ENCODE measurements at places on chromosomes 4 and X.

DNA sequence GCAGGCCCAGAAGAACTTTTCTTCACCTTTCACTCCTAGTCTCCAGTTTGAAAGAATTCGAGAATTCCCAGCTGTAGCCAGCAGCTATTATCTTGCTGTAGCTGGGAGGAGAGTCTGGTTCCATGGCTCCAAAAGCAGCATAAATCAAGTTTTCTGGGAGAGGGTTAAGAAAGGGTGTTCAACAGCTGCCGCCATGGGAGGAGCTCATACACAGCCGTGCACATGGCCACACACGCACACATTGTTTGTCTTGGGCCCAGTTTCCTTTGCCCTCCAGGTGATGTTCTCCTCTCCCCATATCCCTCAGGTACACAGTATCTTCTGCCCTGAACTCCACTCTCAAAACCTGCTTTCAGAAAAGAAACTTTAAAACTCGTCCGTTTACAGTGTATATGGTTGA lies 4.1 kb upstream of the GPC3 start:
- no peak overlapping the region for H3K27ac ChIP-seq
- no peak for DNase-seq
- H3K36me3 ChIP-seq, result no peaks in the 10 kb centered on the region
- no peak overlapping the region for H3K4me3 ChIP-seq
- no peaks in the 10 kb centered on the region for H3K4me1 ChIP-seq

DNA sequence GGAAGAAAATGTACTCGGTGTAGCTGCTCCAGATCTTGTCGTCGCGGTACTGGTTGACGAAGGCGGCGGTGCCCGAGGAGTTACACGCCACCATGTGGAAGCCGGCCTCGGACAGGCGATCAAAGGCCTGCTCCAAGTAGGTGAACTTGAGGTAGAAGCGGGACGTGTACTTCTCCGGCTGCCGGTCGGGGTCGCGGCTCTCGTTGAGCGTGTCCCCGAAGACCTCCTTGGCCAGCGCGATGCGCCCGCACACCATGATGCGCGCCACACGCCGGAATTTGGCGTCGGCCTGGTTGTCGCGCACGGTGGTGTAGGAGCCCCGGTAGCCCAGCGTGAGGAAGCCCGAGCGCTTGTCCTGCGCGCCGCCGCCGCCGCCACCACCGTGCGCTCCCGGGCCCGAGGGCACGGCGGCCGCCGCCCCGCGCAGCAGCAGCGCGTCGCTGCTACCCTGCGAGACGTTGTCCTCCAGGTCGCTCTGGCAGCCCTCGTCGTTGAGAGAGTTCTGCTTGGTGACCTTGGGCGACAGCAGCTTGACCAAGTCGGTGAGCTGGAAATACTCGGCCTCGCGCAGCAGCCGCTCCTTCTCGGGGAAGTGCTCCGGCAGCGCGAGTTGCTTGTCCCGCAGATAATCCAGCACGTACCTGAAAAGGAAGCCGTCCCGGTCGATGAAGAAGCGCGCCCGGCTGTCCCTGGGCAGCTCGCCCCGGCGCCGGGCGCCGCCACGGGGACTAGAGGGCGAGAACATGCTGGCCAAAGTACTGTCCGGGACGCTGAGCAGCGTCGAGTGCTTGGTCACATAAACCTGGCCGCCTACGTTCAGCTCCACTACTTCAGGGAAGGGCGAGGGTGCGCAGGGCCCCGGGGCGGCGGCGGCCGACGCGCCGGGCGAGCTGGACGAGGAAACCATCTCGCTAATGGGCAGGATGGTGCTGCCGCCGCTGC lies 775 bp downstream of the KCTD8 start:
- H3K4me1 ChIP-seq, result no peaks in the 10 kb centered on the region
- H3K4me3 ChIP-seq, result no peak overlapping the region
- no peak overlapping the region for H3K27ac ChIP-seq

DNA sequence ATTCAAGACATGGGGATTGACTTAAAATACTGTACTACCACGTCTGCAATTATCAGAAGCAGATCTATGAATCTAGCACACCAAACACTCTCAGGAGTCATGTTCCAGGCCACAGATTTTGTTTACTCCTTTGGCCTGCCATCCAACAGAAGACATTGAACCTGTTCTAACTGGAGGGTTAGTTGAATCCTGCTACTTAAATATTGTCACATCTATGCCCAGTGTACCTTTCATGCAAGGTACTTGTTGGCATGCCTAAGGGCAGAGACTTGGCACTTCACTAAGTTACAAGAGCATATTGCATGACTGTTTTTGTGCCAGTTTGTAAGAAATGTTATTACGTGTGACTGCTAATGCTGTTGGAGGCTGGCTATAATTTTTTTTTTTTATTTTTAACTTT lies 126.9 kb upstream of the BCOR start:
- H3K4me3 ChIP-seq, result no peak overlapping the region
- H3K4me1 ChIP-seq, result no peaks in the 10 kb centered on the region
- H3K36me3 ChIP-seq, result no peaks in the 10 kb centered on the region
- DNase-seq, result no peak

GRCh38 chrX:154748712-154749339 lies 2.1 kb downstream of the GAB3 start:
- H3K36me3 ChIP-seq, result no peaks in the 10 kb centered on the region
- H3K4me1 ChIP-seq, result peaks cover 15% of the 10 kb centered on the region
- peak; percentile 27 for DNase-seq
- peak overlapping the region; percentile 76 for H3K27ac ChIP-seq

DNA sequence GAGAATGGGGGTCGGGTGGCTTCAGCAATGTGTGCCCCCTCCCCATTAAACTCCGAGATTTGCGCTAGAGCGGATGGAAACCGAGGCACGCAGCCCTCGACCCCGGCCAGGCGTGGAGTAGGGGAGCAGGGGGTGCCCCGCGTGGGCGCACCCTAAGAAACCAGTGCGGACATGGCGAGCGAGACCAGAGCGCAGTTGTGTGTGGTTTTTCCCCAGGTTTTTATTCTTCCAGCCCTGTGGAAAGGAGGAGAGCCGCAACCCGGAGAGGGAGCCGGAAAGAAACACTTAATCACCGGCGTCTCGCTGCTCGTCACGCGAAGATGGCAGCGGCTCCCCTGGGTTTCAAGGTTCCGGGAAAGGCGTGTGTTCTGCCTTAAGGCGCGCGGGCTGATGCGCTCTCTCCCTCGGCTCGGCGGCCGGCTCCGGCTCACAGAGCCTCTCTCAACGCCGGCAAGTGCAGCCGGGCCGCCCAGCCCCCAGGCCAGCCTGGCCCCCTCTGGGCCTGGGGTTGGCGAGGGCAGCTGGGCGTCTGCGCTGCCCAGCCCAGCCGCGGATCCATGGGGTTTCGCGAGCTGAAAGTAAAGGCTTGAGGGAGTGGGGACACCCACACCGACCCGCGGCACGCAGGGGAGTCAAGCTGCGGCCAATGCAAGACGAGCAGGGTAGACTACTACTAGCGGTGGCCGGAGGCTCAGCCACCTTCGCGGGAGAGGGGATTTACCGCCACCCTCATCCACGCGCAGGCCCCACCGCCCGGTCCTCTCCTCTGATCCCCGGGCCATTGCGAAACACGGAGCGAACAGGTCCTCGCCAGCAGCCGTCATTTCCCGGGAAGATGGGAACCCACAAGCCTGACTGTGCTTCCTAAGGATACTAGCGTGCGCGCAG lies 74.0 kb upstream of the BCOR start:
- peaks cover 31% of the 10 kb centered on the region for H3K4me1 ChIP-seq
- peak; percentile 41 for DNase-seq
- H3K27ac ChIP-seq, result peak overlapping the region; percentile 89
- peak overlapping the region; percentile 72 for H3K4me3 ChIP-seq

GRCh38 chr4:102825261-102826091 lies 1.9 kb downstream of the UBE2D3 start:
- H3K27me3 ChIP-seq, result no peaks in the 10 kb centered on the region
- H3K4me1 ChIP-seq, result peaks cover 50% of the 10 kb centered on the region
- peak; percentile 42 for DNase-seq

DNA sequence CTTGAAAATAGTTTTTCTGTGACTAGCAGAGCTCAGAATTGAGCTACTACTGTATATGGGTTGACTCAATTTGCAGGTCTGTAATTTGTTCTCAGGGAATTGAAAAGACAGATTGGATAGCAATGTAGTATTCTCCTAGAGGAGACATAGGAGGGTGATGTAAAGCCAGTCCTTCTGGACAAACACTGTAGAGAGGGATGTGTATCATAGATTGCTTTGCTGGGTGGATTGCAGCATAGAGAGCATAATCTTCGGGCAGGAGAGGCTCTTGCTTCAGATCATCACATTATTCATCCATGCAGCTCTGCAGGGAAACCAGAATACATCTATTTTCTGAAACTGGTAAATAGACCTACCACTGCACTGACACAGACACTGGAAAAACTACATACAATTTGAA lies 1110.5 kb downstream of the RAPGEF2 start:
- no peaks in the 10 kb centered on the region for H3K36me3 ChIP-seq
- H3K27me3 ChIP-seq, result no peaks in the 10 kb centered on the region

GRCh38 chr4:56874166-56874565 lies 33.5 kb upstream of the REST start:
- H3K4me3 ChIP-seq, result no peak overlapping the region
- H3K27ac ChIP-seq, result no peak overlapping the region
- no peaks in the 10 kb centered on the region for H3K36me3 ChIP-seq
- DNase-seq, result no peak
- H3K4me1 ChIP-seq, result no peaks in the 10 kb centered on the region
- no peaks in the 10 kb centered on the region for H3K27me3 ChIP-seq

DNA sequence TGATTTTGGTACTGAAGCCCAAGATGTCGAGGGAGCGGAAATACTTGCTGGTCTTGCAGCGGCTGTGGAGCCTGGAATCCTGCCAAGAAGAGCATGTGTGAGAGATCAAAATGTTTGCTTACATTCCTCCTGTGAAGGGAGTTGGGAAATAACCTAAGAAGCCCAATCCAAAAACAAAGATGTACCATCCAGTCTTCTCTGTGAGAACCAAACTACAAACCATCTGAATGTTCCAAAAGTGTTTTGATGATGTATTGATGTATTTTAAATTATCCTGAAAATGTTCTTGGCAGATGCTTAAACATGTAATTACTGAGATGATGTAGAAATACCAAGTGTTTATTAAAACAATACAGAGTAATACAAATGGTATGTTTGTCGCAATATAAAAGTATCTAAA lies 10.1 kb upstream of the ADH1A start:
- H3K4me3 ChIP-seq, result no peak overlapping the region
- H3K27ac ChIP-seq, result no peak overlapping the region
- no peaks in the 10 kb centered on the region for H3K4me1 ChIP-seq
- no peaks in the 10 kb centered on the region for H3K27me3 ChIP-seq

DNA sequence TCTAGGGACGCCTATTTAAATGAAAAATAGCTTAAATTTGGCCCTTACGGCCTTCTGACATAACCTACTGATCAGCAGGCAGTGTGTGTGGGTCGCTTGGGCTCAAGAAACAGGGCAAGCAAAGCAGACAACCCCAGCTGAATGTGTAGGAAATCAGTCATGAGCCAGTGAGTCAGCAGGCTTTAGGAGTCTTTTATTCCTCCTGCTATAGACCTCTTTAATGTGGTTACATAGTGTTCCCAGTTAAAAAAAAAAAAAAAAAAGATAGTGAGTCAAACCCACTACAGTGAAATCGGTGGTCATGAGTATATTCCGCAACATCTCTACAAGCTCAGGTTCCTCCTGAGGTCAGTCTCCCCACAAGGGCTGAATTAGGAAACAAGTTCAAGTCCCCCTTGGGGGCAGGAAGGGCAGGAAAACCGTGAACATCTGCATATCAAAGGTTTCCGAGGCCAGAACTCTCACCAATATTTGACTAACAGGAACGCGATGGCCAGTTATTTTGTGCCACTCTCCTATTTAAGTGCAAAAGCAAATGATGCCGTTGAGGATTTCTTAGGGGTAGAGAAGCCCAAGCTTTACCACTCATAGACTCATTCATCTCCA lies 32.7 kb downstream of the ACSL1 start:
- H3K27ac ChIP-seq, result no peak overlapping the region
- no peaks in the 10 kb centered on the region for H3K27me3 ChIP-seq
- H3K4me1 ChIP-seq, result peaks cover 15% of the 10 kb centered on the region
- H3K36me3 ChIP-seq, result no peaks in the 10 kb centered on the region
- no peak for DNase-seq
- no peak overlapping the region for H3K4me3 ChIP-seq

DNA sequence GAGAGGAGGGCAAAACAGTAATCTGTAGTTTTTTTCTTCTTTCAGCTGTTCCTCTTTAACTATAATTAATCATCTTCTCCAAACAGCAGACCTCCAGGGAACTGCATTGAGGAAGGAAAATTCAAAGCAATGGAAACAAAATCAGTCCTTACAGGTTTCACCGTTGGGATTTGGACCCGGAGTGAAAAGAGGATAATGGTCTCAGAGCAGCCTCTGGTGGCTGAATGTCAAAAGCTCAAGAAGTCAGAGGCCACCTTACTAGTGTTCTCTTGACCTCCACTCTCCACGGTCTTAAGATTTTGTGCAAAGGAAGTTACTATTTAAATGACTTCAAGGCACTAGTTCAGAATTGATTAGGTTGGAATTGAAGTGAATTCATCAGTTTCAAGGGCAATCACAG lies 16.0 kb upstream of the MID1 start:
- no peak overlapping the region for H3K4me3 ChIP-seq
- no peak overlapping the region for H3K27ac ChIP-seq
- H3K27me3 ChIP-seq, result no peaks in the 10 kb centered on the region
- H3K36me3 ChIP-seq, result no peaks in the 10 kb centered on the region
- DNase-seq, result no peak

- H3K27me3 ChIP-seq, result no peaks in the 10 kb centered on the region
- DNase-seq, result no peak
- H3K4me3 ChIP-seq, result no peak overlapping the region
- H3K36me3 ChIP-seq, result no peaks in the 10 kb centered on the region
Observed at GRCh38 chr4:161816958-161817357, 346.8 kb downstream of the FSTL5 start.

- peak; percentile 3 for DNase-seq
- H3K4me1 ChIP-seq, result peaks cover 9% of the 10 kb centered on the region
- no peaks in the 10 kb centered on the region for H3K36me3 ChIP-seq
- H3K27ac ChIP-seq, result no peak overlapping the region
- no peaks in the 10 kb centered on the region for H3K27me3 ChIP-seq
Observed at GRCh38 chr4:82799006-82799881, 648 bp upstream of the SCD5 start.

- peaks cover 4% of the 10 kb centered on the region for H3K4me1 ChIP-seq
- H3K4me3 ChIP-seq, result no peak overlapping the region
- no peak for DNase-seq
- H3K27me3 ChIP-seq, result no peaks in the 10 kb centered on the region
- H3K36me3 ChIP-seq, result peaks cover 23% of the 10 kb centered on the region
Observed at GRCh38 chr4:147625733-147626132, 8.5 kb downstream of the TMEM184C start.

GRCh38 chr4:107818301-107818910 lies 6.3 kb upstream of the SGMS2 start:
- H3K27ac ChIP-seq, result no peak overlapping the region
- no peaks in the 10 kb centered on the region for H3K36me3 ChIP-seq
- DNase-seq, result no peak
- no peak overlapping the region for H3K4me3 ChIP-seq
- no peaks in the 10 kb centered on the region for H3K27me3 ChIP-seq
- no peaks in the 10 kb centered on the region for H3K4me1 ChIP-seq

GRCh38 chr4:180589575-180589974 lies 1653.6 kb upstream of the TENM3 start:
- no peak overlapping the region for H3K27ac ChIP-seq
- no peaks in the 10 kb centered on the region for H3K27me3 ChIP-seq
- H3K36me3 ChIP-seq, result no peaks in the 10 kb centered on the region

- H3K27ac ChIP-seq, result no peak overlapping the region
- no peak overlapping the region for H3K4me3 ChIP-seq
- no peaks in the 10 kb centered on the region for H3K36me3 ChIP-seq
- no peaks in the 10 kb centered on the region for H3K27me3 ChIP-seq
- no peak for DNase-seq
Observed at GRCh38 chr4:38315286-38315685, 348.7 kb upstream of the KLF3 start.

Data from CD8-positive, alpha-beta memory T cell (primary cell).